Stimulated activated CD8-positive, alpha-beta memory T cell treated with anti-CD3 and anti-CD28 coated beads, Interleukin-2, amount 100 ng/mL, for 1 hour (primary cell): ENCODE measurements at places on chromosomes 4 and X.

DNA sequence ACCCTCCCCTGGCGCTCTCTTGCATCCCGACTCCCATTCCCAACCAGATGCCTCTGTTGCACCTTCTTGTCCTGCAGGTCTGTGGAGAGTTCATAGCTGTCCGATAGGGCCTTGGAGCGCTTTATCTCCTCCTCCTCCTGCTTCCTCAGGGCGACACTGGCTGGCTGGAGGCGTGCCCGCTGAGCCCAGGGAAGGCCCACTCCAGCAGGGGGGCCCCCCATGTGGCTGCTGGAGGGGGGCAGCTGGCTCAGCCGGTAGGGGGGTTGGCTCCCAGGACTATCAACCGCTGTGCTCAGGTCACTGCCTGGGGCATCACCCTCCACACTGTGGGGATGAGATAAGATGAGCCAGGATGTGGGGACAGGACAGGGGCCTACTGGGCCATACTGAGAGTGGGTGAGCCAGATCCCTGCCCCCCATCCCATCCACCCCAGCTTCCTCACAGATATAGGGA lies 25.6 kb downstream of the IQSEC2 start:
- DNase-seq: no peak

DNA sequence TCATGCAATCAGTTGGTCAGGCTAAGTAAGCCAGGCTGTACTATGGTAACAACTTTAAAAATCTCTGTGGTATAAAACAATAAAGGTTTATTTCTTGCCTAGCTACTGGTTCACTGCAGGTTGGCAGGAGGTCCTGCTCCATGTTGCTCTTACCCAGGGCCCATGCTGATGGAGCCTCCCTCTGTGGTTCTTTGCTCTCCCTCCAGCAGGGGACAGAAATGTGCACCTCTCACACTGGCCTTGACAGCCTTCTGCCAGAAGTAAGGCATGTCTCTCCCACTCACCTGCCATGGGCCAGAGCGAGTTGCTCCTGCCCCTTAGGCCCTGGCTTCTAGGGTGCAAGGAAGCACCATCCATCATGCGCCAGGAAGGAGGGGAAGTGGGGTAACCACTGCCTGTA lies 31.1 kb downstream of the CLDN22 start:
- no peak for DNase-seq

- no peak for DNase-seq
These were observed 30.1 kb upstream of the UGT2B17 start for GRCh38 chr4:68606240-68606639.

- no peak for DNase-seq
These were observed 51.4 kb downstream of the PROM1 start for GRCh38 chr4:16032396-16032770.

DNA sequence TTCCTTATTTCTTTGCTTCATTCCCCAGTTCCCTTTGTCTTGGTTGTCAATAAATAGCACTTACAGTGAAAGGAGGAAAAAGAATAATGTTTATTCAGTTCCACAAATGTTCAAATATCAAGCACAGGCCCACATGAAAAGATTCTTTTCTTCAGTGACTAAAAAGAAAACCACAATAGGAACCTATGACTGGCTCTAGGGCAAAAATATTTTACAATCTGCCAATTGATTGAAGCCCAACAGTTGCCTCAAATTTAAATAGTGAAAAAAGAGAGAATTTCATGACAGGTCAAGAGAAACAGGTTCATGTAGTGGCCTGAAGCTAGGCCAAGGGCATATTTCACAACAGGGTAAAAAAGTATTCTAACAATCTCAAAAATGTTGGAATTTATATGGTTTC lies 553.8 kb downstream of the CENPC start:
- DNase-seq: no peak
